ENCODE measurements at places on chromosomes 5 and 9. TPM values are rescaled to one million over a fixed set of nuclear protein-coding genes. Genes with fewer than 3 reads are reported as not detected.

ATP10B gene
- total RNA-seq = 12.1 TPM

HNRNPA0 gene
- total RNA-seq = 17.9 TPM

PCDHGB2 gene
- 1.2 TPM for total RNA-seq

C9orf43 gene
- 0.36 TPM for total RNA-seq

TSLP gene
- 3.8 TPM for total RNA-seq

IFNB1 gene
- not detected for total RNA-seq
